ENCODE measurements at places on chromosomes 16 and 17. TPM values are rescaled to one million over a fixed set of nuclear protein-coding genes. Genes with fewer than 3 reads are reported as not detected.

PNPO gene
- total RNA-seq = 26.8 TPM

KRTAP3-2 gene
- not detected for total RNA-seq

SPAG9 gene
- 62.4 TPM for total RNA-seq

TMEM11 gene
- 12.5 TPM for total RNA-seq

GPRC5B gene
- total RNA-seq = not detected

Data from Karpas-422 (cell line).